ENCODE measurements at places on chromosomes 13 and 19.

DNA sequence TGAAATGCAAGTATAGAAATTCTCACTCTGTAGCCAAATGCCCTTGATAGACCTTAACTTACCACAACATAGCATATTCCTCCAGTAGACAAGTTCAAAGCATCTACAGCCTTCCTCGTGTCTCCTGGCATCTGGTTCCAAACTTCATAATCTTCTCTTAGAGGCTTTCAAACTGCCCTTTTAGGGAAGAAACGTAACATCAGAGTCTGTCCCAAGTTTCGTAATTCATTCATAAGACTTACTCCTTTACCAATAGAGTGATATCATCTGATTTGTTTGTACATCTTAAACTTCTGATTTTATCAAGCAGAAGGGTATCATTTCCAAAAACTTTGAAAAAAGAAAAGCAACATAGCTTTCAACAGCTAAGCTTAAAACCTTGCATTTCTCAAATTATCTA lies 137.4 kb downstream of the SPRY2 start:
- no peak for ATAC-seq

DNA sequence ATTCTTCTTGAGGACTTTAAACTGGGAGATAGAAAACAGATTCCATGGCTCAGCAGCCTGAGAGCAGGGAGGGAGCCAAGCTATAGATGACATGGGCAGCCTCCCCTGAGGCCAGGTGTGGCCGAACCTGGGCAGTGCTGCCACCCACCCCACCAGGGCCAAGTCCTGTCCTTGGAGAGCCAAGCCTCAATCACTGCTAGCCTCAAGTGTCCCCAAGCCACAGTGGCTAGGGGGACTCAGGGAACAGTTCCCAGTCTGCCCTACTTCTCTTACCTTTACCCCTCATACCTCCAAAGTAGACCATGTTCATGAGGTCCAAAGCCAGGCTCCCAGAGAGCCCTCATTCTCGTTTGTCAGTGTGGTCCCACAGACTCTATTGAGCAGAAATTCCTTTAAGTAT lies 8.1 kb downstream of the N4BP2L1 start:
- no peak for ATAC-seq

- ATAC-seq, result no peak
These were observed 151.9 kb downstream of the COL4A1 start for GRCh38 chr13:110155072-110155471.

DNA sequence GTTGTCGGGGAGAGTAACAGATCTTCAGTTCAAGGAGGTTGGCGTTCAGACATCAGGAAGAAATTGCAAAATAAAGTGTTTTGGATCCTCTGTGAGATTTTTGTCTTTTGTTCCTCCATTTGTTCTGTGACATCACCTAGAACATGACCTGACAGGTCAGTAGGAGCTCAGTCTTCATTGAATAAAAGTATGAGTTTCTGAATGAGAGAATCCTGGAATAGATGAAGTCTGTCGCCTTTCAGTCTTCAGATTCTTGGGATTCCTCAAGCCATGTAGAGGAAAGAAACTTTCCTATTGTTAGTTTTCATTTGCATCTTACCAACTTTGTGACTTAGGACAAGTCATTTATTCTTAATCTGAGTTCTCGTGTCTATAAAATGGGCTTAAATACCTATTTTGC lies 14.4 kb downstream of the ARHGAP35 start:
- ATAC-seq, result no peak

- no peak for ATAC-seq
These were observed 15.4 kb upstream of the PRR19 start for GRCh38 chr19:42286349-42287016.

DNA sequence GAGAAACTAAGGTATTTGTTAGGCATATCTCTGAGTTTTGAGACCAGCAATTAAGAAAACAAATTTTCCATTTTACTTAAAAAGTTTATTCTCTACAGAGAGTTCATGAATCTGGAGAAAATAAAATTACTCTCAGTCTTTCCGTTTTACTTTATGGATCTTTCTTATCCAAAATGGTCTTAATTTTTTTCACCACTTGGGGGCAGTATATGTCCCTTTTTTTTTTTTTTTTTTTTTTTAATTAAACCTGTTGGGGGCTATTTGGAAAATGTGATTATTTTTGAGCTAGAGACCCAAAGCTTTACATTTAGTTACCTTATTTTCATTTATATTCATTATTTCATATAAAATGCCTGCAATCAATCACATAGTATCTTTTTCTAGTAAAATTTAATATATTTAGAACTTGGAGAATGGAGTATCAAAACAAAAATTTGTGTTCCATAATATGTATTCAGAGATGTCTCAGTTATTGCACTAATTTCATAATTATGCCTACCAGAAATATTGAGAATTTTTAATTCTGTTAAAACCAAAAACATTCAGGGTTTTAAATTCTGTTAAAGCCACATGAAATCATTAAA lies 27.1 kb downstream of the PIBF1 start:
- no peak for ATAC-seq

- ATAC-seq, result no peak
These were observed 7.9 kb upstream of the ARHGAP33 start for GRCh38 chr19:35767288-35768081.

Data from SK-N-SH treated with all-trans-retinoic acid at 6 μM for 48 hours (cell line).